Pancreas (tissue), 10 donors: ENCODE measurements at places on chromosomes 7 and 10.

- no peak for DNase-seq
- no peaks in the 10 kb centered on the region for H3K27me3 ChIP-seq
- no peaks in the 10 kb centered on the region for H3K4me1 ChIP-seq
- no peak overlapping the region for H3K27ac ChIP-seq
- H3K4me3 ChIP-seq: no peak overlapping the region
These were observed 20.5 kb downstream of the ASNS start for GRCh38 chr7:97851683-97852082.

- H3K36me3 ChIP-seq: peaks cover 13% of the 10 kb centered on the region
- no peaks in the 10 kb centered on the region for H3K27me3 ChIP-seq
- DNase-seq: peak; percentile 47
- no peak overlapping the region for H3K27ac ChIP-seq
- peak overlapping the region; percentile 67 for H3K4me3 ChIP-seq
- H3K4me1 ChIP-seq: no peaks in the 10 kb centered on the region
These were observed 457 bp downstream of the NSUN5 start for GRCh38 chr7:73308074-73308664.

- H3K27ac ChIP-seq: no peak overlapping the region
- H3K27me3 ChIP-seq: no peaks in the 10 kb centered on the region
- no peaks in the 10 kb centered on the region for H3K4me1 ChIP-seq
- H3K4me3 ChIP-seq: no peak overlapping the region
These were observed 274.1 kb downstream of the ZEB1 start for GRCh38 chr10:31593124-31593523.

DNA sequence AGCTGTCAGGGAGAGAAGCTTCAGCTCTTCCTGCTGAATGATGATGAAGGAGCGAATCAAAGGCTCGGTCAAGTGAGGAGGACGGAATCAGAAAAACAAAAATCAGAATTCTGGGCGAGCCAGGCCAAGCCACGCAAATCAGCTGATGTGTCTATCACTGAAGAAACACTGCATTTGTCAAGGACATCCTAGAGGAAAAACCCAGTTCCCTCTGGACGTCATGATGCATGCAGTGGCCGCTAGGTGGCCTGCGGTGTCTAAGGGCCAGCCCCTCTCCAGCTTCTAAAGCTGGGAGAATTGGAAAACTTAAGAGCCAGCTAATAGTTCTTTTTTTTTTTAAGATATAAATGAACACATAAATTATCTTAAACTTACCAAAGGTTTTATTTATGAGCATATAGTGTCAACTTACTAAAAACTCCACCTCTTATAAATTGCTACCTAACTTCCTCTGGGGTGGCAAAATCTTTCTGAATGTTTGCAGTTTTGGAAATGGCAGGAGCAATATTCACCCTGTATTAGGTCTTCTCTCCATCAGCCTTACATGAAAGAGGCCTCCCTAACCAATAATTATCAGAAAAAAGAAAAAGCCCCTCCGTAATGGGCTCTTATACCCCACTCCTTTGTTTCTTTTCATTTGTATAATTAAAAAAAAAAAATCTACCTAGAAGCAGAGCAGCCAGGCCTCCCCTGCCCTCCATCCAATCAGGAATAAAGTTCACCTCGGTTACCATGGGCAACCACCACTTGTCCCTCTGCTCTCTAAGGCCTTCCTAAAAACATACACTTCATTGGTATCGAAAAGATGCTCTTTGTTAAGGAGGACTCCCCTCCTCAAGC lies 186.8 kb downstream of the USP6NL start:
- H3K27ac ChIP-seq: no peak overlapping the region
- H3K27me3 ChIP-seq: no peaks in the 10 kb centered on the region
- H3K4me1 ChIP-seq: no peaks in the 10 kb centered on the region
- H3K4me3 ChIP-seq: no peak overlapping the region
- H3K36me3 ChIP-seq: no peaks in the 10 kb centered on the region

GRCh38 chr7:47460251-47460989 lies 121.5 kb downstream of the TNS3 start:
- DNase-seq: no peak
- H3K4me1 ChIP-seq: peaks cover 42% of the 10 kb centered on the region
- no peak overlapping the region for H3K4me3 ChIP-seq
- H3K36me3 ChIP-seq: no peaks in the 10 kb centered on the region
- H3K27me3 ChIP-seq: no peaks in the 10 kb centered on the region

- H3K4me1 ChIP-seq: no peaks in the 10 kb centered on the region
- DNase-seq: no peak
- no peak overlapping the region for H3K27ac ChIP-seq
- H3K4me3 ChIP-seq: no peak overlapping the region
- H3K27me3 ChIP-seq: no peaks in the 10 kb centered on the region
These were observed 256.5 kb downstream of the PHTF2 start for GRCh38 chr7:78055001-78055573.
